Left lung (tissue), 14 donors: ENCODE measurements at places on chromosomes 3 and 15.

- no peak for DNase-seq
These were observed 306.4 kb downstream of the RORA start for GRCh38 chr15:60922736-60923135.

DNA sequence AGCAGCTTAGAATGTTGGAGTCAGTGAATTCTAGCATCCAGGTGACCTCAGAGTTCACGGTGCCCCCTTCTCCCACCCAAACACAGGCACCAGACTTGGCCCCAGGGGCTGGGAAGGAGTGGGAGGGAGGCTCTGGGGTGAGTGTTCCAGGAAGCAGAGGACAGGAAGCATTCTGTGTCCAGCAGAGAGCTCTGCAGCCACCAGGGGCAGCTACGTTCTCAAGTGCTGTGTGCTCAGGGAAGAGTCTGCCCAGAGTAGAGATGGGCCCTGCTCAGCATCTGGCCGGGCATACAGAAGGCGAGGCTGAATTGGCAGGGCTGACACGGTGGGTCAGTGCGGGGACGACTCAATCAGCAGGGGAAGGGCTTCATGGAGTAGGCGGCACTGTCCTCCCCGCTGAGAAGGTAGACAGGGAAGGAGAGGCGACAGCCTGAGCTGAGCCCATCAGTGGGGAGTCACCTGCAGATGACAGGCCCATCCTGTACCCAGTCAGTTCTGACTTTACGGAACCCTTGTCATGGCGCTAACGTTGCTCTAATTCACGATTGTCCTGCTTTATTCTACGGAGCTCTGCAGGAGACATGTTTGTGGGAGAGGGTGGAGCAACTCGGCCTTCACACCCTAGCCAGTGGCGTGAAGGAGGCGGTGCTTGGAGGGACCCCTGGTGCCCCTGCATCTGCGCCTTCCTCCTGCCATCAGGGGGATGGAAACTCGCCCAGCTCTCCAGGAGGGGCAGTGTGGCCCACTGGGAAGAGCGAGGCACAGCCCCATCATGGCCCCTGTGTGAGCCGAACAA is 82.2 kb downstream of the C3orf70 start:
- DNase-seq = no peak

DNA sequence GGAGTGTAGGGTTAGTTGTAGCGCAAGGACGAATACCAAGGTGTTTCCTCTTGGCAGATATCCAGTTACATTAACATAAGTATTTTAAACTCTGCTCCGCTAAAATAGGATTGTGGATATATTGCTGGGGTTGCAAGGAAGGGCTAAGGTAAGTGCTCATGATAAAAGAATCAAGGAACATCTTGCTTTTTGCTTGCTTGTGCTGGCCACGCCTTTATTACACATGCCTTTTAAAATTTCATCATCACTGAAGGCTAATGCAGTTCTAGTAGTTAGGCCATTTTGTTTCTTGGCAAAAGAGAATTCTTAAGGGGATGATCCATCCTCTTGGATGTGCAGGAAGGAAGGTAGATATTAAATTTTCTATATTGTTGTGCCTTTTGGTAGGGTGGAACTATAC is 415.6 kb upstream of the TPM1 start:
- DNase-seq = no peak

DNA sequence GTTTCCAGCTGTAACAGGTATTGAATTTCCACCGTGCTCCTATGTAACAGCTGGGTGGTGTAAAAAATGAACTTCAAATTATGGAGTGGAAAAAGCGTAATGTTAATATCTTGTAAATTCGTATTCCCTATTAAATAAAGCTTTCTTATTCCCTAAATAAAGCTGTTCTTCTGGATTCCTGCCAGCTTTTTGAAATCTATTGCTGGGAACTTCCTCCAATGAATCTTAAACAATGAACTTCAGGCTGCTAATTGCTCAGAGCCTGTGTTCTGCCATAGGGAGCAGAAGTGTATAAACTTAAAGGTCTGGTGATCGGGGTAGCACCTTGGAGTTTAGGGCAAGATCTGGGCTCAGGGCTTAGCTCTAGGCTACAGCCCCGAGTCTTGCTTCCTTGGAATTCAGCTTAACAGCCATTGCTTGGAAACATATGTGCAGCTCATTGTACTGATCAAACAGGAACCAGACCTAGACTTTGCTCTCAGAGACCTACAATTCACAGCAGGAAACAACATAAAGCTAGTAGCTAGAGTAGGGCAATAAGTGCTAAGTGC is 1.4 kb downstream of the ARL14 start:
- DNase-seq = no peak

- no peak for DNase-seq
These were observed 8.9 kb downstream of the TRIM59 start for GRCh38 chr3:160440687-160441086.

- peak; percentile 17 for DNase-seq
These were observed 793 bp downstream of the SLC30A4 start for GRCh38 chr15:45521596-45522327.

GRCh38 chr15:89885611-89886010 is 8.2 kb downstream of the AP3S2 start:
- DNase-seq = no peak

GRCh38 chr3:154132777-154133375 is 11.7 kb downstream of the ARHGEF26 start:
- DNase-seq = no peak

DNA sequence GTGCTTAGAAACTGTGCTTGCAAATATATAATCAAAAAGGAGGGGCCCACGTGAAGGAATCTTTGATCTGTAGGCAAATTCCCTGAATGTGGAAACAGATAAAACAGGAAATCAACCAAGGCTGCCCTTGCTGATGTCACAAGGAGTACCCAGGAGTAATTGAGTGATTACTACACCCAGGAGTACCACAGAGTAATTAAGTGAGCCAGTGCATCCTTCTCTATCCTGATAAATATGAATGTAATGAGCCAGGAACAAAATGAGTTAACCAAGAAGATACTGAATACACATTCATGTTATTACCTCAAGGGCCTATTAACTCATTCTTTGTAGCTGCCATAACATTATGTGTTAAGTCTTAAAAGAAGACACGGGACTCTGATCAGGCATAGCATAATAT is 87.3 kb upstream of the POU1F1 start:
- DNase-seq = no peak

- no peak for DNase-seq
These were observed 194.9 kb downstream of the FOXP1 start for GRCh38 chr3:71388535-71389120.

GRCh38 chr15:76310475-76311099 is 682 bp downstream of the ETFA start:
- no peak for DNase-seq

- no peak for DNase-seq
These were observed 56.8 kb upstream of the NANOGP8 start for GRCh38 chr15:35141743-35142471.

- DNase-seq = no peak
These were observed 258.9 kb upstream of the RARB start for GRCh38 chr3:25169151-25169550.

DNA sequence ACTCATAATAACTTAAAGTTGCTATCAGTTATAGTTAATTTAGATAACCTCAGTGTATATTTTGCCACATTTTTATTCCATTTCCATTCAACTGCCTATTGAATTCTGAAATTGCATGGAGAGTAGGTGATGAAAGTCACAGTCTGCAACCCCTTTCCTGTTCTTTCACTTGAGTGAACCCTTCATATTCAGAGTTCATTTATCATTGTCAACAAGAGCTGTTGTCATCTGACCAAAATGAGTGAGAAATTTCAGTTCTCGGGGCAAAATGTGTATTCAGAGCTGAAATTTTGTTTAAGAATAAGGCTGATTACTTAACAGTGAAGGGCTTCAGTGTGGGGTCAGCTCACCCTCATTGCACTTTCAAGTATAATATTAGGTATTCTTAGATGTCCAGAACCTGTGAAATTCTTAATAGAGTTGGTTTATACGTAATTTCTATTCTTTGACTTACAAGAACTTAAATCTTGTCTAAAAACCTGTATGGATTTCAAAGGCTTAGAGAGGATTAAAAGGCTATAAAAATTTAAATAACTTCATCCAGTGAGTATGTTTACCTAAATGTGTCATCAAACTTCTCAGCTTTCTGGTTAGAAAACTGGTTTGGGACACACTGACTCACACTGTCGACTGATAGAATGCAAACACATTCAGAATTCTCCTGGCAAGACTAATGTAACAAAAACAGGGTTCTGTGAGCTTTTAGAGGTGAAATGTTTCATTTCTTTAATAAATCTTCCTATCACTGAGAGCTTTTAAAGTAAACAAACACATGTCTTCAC is 92.2 kb downstream of the CMSS1 start:
- DNase-seq = no peak

DNA sequence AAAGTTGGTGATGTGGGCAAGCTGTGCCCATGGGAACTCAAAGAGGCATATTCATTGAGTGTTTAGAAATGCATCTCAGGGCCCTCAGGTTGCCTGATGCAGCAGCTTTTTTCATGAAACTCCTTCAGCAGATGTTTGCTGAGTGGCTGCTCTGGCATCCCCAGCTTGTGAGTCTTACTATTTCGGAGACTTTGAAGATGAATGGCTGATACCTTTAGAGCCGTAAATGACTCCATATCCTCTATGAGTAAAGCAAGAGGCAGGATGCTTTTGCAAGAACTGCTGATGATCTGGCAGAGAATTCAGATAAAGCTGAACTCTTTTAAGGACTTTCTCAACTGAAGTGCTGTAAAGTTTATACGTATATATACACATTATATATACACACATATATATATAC is 384.3 kb downstream of the CACNA2D3 start:
- no peak for DNase-seq

DNA sequence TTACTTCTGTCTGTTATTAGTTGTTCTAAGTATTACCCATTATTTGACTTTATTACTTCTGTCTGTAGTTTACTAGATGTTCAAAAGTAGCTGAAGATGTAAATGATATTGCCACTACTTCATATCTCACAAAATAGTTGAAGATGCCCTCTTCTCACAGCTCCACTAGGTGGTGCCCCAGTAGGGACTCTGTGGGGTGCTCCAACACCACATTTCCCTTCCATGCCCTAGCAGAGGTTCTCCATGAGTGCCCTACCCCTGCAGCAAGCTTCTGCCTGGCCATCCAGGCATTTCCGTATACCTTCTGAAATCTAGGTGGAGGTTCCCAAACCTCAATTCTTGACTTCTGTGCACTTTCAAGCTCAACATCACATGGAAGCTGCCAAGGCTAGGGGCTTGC is 80.8 kb downstream of the KCNH8 start:
- DNase-seq = no peak

- no peak for DNase-seq
These were observed 70.2 kb upstream of the TRPM1 start for GRCh38 chr15:31171731-31172130.

DNA sequence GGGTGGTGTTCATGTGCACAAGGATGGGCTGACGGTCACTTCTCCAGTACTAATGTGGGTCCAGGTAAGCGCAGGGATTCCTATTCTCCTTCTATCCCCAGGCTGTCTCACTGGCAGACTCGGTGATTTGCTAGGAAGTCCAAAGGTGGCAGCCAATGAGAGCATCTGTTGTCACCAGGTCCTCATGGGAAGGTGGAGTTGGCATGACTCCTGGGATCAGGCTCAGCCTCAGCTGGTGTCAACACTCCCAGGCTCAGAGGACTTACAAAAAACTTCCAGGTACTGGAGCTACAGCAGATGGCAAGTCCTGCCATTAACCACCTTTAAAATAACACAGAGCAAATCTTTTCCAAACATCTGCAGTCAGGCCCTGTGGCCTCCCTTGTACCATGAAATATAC is 13.8 kb downstream of the XYLB start:
- DNase-seq = no peak

DNA sequence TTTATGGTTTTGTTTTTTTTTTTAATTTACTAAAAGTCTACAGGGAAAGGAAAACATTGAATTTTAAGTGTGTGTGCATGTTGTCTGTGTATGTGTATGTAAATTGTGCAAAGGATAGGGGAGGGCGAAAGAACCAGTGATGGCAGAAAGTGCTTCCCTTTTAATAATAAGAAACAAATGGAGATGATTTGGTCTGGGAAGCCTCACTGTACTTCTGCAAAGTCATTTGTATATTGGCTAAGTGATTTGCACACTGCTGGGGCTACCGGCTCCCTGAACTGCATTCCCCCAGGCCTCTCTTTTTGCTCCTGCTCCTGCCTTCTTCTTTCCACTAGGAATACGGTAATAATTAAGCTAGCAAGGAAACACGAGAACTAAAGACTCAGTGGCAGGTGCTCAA is 101.2 kb downstream of the CD47 start:
- DNase-seq = no peak

DNA sequence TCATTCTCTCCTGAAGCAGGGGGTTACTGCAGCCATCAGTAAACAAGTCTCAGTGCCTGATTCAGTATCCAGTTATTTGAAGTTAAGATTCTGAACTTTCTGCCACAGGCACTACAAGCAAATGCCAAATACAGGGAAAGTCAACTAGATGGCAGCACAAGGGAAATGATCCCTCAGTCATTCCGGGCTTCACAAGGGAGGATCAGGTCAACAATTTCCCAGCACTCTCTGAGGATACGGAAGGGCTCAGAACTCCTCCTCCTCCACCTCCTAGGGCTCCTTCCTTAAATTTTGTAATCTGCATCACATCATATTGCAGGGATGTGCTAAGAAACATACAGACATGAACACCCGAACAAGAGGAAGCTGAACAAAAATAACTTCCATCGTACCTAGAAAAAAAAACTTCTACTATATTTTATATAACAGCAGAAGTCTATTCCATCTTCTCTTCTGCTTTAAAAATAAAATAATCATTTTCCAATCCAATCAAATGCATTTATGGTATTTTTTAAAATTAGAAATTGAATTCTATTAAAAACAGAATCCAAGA is 187.1 kb downstream of the FMN1 start:
- DNase-seq = no peak

- no peak for DNase-seq
These were observed 19.1 kb upstream of the B3GNT5 start for GRCh38 chr3:183233966-183234365.

GRCh38 chr3:57423335-57423734 is 120.8 kb downstream of the DNAH12 start:
- no peak for DNase-seq

DNA sequence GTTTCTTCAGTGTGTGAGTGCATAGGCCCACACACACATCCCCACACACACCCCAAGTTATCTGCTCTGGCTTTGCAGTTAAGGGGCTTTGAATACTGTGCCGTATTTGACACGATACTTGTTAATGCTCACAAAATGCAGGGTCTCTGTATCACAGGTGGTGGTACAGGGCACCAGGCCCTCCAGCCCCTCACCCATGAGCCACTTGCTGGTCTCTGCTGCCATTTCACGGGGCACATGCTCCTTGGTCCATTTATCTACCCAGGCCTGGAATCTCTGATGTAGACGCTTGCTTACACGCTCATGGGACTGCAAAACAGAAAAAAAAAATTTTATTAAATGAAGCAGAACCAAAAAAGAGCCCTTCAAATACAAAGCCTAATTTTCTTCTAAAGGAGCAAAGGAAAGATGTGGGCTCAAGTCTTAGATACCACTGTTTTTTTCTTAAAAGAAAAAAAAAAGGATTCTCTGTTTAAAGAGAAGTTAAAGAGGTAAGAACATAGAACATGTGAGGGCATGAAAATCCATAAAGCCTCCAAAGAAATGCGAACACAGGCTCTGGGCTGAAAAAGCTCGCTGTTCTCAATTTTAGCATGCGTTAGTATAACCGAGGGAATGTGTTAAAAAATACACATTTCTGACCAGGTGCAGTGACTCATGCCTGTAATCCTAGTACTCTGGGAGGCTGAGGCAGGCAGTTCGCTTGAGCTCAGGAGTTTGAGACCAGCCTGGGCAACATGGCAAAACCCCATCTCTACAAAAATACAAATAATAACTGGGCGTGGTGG is 3.7 kb upstream of the MAN2C1 start:
- DNase-seq = no peak
